ENCODE measurements at places on chromosomes 12 and 14.

DNA sequence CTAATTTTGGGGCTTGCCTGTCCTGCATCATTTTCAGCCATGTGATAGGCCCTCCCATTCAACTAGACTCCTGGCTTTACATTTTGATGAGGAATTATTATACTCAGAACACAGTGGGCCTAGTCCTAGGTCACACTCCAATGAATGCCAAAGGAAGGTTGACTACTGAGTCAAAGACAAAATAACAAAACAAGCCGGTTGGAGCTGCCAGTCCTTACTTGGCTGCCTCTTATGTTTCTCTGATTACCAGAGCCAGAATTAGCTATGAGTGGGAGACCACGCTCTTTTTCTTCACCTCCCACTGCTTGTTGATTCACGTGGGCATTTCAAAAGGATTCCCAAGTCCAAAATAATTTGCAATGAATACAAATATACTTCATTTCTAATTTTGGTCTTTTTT is 78.1 kb upstream of the USP44 start:
- DNase-seq: no peak

GRCh38 chr12:47770086-47770726 is 2.8 kb upstream of the SLC48A1 start:
- no peak for DNase-seq

DNA sequence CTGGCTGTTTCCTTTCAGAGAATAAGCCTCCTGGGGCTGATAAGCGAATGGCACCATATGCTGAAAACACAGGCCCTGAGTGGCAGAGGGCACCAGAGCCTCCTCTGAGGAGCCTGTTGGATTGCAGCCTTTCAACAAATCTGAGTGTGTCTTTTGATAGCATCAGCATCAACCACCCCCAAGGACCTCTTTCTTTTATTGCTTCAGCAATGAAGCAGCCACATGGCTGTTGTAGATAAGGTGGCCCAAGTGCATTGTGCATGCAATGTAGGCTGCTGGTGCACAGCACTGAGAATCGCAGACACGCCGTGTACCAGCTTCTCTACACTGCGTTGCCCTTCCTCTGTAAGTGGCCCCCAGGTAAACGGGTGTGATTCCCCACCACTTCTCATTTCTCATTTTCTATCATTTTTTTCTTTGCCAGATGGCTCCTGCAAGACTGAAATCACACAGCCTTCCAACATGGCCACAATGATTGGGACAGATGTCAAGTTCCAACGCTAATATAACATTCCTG is 191.7 kb downstream of the DAD1 start:
- no peak for DNase-seq

DNA sequence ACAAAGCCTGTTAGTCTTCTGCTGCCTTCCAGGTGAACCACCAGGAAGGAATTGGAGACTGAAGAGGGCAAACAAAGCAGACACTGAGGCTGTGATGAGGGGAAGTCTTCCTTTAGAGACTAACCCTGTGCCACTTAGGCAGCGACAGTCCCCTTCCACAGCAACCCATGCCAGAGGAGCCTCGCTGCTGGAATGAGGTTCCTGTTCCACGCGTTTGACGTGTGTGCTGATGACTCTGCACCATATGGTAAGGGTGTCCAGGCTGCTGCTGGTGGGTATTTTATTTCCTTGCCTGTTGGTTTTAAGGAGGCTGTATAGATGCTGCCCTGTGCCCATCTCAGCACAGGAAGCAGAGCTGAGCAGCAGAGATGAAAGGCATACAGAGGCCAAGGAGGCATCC is 361.9 kb upstream of the FKBP4 start:
- no peak for DNase-seq

DNA sequence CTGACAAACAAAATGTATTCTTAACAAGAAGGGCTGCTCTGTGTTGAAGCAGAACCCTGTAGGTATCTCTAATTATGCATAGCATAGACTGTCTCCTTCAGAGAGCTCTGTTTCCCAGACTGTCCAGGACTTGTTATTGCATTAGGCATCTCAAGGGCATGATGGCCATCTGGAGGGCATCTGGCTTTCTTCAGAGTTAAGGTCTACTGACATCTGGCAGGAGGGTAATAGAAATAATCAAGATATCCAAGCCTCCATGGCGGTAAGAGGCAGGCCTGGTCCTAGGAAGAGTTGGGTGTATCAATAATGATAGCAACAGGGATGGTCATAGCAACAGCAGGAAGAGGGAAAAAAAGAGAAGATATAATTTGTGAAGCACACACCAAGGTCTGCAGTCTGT is 161.2 kb downstream of the TTC8 start:
- no peak for DNase-seq

DNA sequence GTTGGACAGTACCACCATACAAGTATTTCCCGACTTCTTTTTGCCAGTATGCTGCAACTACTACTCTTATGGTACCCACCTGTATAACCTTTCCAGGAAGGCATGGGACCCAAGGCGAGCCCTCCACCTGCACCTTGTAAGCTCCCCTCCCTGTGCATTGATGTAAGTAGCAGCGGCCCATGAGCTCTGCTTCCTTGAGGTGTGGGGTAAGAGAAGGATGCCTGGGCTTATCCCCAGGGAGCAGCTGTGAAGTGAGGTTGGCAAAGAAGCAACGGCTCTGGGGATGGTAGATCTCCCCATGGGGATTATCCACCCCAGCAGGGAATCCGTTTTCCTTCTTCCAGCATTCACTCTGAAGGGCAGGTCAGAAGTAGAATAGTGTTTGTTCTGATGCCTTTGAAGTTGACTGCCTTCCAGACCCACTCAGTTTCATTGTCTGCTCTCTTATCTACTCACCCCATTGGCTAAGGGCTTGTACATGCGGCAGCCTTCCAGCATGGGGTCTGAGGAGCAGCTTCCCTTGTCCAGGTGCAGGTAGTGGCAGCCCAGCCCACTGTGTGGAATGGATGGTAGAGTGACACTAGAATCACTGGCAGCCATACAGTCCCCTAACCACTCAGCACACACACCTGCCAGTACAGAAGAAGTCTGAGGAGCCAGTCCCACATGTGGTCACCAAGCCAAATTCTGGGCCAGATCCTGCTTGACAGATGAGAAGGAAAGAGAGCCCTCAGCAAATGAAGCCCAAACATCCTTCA is 3.4 kb downstream of the CIROP start:
- no peak for DNase-seq

DNA sequence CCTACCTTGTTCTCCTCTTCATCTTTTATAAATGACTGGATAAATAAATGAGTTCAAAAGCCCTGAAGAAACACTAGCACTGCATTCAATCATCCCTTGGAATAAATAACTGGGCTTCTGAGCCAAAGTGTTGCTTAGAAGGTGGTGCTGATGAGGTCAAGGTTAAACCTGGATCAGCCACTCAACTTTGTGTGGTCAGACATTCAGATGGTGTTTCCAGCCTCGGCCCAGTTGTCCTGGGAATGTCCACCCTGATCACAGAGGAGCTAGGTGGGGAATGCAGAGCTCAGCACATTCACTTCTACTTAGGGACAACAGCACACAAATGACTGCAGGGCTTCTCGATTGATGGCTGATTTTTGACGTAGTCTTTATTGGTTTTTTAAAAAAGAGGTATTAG is 88.7 kb downstream of the SLC8A3 start:
- no peak for DNase-seq

DNA sequence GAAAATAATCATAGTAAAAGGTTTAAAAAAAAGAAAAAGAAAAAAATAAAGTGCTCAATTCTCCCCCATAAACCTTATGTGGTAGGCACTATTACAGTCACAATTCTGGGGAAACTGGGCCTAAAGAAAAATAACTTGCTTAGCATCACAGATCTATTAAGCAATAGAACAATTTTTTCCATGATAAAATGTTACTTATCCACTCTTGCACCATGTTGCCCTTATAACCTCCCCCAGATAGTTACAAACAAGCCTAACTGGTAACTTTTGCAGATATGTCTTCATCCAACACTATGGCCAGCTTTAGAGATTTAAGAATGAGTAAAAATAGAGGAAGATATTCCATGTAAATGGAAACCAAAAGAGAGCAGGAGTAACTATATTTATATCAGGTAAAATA is 164.8 kb downstream of the DUSP6 start:
- DNase-seq: no peak

GRCh38 chr12:26651566-26652188 is 181.3 kb downstream of the ITPR2 start:
- DNase-seq: peak; percentile 2

- DNase-seq: no peak
Measured at GRCh38 chr12:62306569-62307530, 46.6 kb downstream of the USP15 start.

GRCh38 chr12:82651489-82651888 is 35.2 kb upstream of the TMTC2 start:
- no peak for DNase-seq

DNA sequence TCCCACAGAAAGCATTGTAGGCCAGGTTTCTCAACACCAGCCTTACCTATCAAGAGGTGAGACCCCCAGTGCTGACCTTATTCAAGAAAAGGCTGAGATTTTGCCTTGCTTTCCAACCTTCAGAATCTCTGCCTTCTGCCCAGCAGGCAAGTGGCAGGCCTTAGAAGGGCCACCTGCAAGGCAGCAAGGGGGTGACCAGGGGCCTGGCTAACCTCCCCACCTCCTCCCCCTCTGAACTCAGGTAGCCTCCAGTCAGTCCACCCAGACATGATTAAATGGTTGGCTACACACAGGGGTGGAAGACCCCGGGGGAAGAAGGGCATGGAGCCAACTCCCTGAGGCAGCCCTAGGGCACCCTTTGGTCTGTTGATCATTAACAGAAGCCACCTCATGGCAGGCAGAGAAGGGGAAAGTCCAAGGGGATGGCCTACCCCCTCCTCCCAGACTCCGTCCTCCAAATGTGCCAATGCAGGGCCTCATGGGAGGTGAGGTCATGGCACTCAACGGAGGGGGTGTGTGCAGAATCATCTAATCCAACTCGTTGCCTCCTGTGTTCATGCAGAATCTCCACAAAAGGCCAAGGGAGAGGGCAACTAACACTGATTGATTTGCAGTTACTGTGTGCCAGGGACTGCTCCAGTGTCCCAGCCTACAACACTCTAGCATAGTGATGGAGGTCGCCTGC is 8.5 kb downstream of the ZFP36L1 start:
- DNase-seq: no peak

DNA sequence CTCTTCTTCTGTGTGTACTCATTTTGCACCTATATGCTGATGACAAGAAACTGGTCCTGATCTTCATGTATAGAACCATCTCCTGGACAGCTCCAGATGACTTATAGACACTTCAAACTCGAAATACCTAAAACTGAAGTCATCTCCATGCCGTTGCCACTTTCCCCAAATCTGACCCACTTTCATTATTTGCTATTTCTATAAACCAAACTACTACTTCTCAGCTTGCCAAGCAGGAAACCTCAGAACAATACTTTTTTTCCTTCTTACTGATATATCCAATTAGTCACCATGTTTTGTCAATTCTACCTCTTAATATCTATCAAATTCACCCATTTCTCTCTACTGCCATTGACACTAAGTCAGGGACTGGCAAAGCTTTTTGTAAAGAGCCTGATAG is 14.8 kb downstream of the SGPP1 start:
- DNase-seq: no peak

DNA sequence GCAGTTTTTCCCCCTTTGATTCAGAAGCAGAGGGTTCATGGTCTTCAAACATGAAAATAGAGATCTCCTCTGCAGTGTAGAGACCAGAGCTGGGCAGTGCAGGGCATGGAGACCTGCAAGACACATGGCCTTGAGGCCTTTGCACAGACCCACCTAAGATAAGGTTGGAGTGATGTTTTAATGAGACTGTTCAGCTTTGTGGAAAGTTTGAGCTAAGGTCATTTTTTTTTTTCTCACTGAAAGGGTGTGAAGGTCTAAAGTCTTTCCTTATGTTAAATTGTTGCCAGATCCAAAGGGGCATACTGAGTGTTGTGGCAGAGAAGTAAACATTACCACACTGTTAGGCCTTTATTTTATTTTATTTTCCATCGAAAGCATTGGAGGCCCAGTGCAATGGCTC is 185.1 kb downstream of the MSRB3 start:
- no peak for DNase-seq

DNA sequence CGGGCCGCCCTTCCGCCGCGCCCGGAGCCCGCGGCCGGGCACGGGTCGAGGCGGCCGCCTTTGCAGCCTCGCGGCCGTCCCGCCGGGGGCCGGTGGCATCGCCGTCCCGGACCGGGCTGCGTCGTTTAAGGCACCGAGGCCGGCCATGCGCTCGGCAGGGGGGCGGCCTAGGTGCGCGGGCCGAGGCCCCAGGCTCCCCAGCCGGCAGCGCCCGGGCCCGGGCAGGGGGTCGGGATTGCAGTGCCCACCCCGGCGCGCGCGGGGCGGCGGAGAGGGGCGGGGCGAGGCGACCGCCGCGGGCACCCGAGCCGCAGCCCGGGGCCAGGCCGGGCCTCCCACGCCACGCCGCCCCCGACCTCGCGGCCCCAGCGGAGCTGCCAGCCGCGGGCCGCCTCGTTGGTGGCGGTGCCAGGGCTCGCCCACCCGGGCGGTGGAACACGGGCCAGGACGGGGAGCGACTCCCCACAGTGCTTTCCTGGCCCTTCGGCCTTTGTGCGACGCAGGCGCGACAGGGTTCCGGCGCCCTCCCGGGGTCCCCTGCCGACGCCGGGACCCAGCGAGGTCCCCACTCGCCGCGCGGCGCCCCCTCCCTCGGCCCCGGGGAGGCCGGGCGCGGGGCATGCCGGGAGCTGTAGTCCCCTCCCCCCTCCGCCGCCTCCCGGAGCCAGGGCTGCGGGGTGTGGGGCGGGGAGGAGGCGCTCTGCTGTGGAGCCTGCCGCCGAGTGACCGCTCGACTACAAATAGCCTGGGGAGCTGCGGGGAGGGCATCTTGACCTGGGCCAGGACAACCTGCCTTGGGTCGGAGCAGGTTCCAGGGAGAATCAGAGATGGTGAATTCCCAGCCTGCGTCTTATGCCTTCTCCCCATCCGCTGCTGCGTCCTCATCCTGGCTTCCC is 769 bp downstream of the FKBP4 start:
- DNase-seq: peak; percentile 59

DNA sequence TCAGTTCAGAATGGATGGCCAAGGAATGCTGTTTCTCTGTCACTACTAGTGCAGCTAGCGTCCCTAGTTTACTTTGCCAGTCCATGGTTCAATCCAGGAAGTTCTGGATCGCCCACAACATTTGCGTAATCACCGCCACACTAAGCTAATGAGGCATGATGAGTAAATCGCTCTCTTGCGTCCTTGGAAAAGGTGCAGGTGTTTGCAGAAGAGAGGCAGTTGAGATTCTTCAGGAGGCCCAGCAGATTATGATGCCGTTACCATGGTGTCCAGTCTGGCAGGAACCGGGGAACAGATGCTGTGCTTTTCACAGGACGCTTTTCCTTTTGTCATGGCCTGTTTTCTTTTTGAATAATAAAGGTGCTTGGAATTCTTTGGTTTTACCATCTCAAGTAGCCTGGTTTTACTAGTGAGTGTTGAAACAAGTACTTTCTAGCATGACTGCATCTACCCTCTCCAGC is 9.0 kb downstream of the TPH2 start:
- DNase-seq: no peak

DNA sequence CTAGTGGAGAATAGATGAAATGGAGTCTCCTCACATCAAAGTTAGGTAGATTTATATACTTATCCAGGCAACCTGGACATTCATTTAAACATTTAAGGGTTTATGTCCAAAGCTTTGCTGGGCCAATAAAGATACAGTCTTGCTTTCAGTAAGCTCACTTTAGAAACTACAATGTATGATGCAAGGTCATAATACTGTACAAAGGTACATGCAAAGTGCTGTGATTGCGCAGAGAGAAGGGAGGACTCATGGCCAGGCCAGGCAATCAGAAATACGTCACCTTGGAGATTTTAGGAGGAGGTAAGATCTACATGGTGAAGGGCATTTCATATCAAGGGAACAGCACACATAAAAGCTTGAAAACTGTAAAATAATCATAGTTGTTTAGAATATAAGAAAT is 113.6 kb downstream of the FGD4 start:
- DNase-seq: no peak
